ENCODE measurements at places on chromosomes 4 and X.

DNA sequence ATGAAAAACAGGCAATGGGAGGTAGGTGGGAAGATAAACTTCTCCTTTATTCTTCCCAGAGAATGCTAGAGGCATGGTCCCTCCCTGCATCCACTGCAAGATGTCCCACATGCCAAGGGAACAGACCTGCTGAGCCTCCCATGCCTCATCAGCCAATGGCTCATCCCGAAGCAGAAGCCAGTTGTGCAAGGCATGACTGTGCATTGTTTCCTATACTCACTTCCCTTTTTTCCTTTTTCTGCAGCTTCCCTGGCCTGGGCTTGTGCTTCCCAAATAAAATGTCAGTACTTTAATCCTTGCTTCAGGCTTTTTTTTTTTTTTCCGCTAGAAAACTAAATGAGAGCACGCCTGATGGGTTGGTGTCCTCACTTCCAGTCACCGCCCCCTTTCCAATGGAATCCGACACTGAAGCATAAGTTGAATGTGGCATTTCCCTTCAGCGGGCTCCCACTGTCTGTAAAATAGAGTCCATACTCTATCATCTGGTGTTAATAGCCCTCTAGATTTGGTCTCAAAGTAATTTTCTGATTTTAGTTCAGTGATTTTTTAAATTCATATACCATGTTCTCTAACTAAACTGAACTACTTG, 239.0 kb upstream of the JADE1 start:
- DNase-seq = no peak

DNA sequence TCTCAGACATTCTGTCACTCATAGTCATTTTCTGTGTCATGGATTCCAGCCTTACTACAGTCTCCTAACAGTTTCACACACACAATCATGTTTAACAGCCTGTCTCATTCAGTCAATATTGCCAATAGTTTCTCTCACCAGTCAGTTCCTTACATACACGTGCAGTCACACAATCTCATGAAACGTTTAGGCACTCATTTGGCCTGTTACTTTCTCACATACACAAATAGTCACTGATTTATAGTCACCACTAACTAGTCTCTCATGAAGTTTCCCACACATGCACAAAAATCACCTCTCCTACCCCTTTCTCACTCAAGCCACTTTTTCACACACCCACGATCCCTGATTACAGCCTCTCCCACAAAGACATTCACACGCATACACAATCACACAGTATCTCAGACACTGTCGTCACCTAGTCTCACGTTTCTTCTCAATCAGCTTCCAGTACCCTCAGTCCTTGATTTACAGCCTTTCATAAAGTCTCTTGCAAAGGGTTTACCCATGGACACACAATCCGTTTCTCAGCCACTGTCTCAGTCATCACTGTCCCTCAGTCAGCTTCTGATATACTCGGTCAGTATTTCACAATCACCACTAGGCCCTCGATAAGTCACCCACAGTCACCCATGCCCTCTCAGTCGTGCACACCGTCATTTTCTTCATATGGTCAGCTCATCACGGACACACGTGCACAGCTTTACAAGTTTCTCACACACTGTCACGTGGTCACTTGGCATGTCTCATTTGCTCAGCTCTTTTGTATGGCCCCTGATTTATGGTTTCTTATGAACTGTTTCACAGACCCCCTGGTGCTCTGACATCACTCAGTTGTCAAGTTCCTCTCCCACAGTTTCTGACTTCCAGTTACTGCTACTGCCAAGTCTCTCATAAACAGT, 4.2 kb upstream of the CFP start:
- no peak for DNase-seq

GRCh38 chr4:154490583-154491340, 837 bp downstream of the DCHS2 start:
- DNase-seq = no peak

GRCh38 chrX:17046478-17047097, 100.1 kb downstream of the REPS2 start:
- DNase-seq = peak; percentile 21

DNA sequence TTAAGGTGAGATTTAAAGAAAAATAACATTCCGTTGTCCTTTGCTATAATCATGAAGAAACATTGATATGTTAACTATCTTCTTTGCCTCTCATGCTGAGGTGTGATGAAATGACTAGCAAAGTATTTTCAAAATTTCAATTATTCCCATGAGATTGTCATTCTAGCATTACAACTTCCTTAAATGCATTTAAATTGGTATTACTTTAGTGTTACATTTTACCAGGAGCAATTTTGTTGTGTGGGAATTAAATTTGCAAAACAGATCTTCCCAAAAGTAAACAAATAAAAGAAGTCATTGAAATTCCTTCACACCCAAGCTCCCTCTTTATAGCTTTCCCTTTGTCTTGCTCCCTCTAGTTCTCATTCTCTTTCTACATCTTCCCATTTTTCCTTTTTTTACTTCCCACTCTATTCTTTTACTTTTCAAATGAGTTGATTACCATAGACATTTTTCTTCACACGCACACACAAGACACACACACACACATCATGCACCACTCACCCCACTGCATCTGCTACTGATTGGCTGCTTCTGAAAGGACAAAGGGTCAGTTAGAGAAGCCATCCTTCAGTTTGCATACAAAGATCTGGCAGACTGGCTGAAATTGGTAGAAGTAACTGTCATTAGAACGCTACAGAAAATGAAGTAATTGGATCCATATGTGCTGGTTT, 10.0 kb upstream of the APELA start:
- no peak for DNase-seq

GRCh38 chrX:14997271-14997670, 124.0 kb downstream of the MOSPD2 start:
- DNase-seq = no peak

DNA sequence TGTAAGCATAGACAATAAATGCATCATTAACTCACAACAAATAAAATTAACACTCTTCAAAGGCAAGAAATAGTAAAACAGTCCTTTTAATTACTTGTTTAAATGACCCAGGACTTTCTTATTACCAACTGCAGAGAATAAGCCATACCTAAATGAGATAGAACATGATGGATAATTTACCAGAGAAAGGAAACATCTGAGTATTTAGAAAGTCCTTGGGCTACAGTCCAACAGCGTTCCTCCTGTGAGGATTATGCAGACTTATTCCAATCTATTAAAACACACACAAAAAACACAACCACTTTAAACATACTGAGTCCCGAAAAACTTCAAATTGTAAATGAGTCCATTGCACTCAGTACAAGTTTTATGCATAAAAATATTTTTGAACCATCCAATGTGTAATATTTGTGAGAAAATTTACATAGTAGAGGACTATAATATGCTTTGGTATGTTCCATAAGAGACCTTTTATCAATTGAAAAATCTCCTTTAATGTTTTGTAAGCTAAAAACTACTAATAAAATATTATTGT, 129.2 kb downstream of the NR3C2 start:
- DNase-seq = no peak

All from activated CD8-positive, alpha-beta memory T cell treated with anti-CD3 and anti-CD28 coated beads, Interleukin-2, amount 50 U/mL, for 4 hours (primary cell).